ENCODE measurements at places on chromosomes 4 and X.

GRCh38 chr4:182147391-182147790, 95.8 kb upstream of the TENM3 start:
- DNase-seq: no peak

- DNase-seq: no peak
These were observed 64.8 kb downstream of the CD40LG start for GRCh38 chrX:136712650-136713310.

DNA sequence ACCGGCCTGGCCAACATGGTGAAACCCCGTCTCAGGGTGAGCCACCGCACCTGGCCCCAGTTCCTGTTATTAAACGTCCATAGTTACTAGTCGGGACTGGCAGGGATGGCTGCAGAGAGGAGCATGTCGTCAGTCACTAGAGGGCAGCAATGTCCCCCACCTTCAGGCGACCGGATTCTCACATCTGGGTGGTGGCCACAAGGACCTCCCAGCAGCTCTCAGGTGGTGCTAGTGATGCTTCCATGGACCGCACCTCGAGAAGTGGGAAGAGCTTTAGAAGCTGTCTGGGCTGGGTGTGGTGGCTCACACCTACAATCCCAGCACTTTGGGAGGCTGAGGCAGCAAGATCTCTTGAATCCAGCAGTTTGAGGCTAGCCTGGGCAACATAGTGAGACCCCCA, 13.3 kb upstream of the IL3RA start:
- DNase-seq: peak; percentile 22

DNA sequence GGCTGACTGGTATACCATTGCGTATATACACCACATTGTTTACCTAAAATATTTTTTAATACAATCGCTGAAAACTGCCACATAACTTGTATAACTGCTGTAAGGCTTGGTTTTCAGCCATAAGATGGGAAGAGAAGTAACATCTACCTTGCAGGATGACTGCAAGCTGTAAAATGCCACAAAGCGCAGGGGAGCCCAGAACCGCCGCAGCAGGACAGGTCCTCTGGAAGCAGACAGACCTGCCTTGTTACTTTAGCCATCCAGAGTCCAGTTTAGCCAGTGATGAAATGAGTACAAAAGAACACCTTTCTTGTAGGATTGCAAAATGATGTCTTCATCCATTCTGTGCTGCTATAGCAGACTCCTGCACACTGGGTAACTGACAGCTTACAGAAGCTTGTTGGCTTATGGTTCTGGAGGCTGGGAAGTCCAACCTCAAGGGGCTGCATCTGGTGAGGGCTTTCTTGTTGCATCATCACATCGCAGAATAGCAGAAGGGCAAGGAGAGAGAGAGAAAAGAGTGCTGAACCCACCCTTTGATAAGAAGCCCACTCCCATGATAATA, 4.1 kb upstream of the CTBP1 start:
- DNase-seq: no peak

GRCh38 chr4:70895405-70895804, 6.8 kb upstream of the MOB1B start:
- no peak for DNase-seq

- DNase-seq: no peak
These were observed 582 bp downstream of the NAA10 start for GRCh38 chrX:153934148-153934761.

GRCh38 chr4:161345741-161346140, 818.1 kb downstream of the FSTL5 start:
- no peak for DNase-seq

- DNase-seq: no peak
These were observed 41.3 kb downstream of the ABLIM2 start for GRCh38 chr4:8117278-8117682.

- DNase-seq: no peak
These were observed 5.5 kb downstream of the ATP10D start for GRCh38 chr4:47490550-47490949.

GRCh38 chr4:167234316-167234881, at the start of gene SPOCK3:
Gene SPOCK3 (minus strand): TSS chr4:167234494.
- peak; percentile 88 for DNase-seq

- DNase-seq: no peak
These were observed 40.2 kb downstream of the SH3KBP1 start for GRCh38 chrX:19846995-19847790.
